ENCODE measurements at places on chromosomes 6 and 20.

GRCh38 chr6:13368731-13369115 lies 40.4 kb upstream of the TBC1D7 start:
- no peak for DNase-seq

GRCh38 chr20:34768096-34768495 lies 57.4 kb downstream of the NCOA6 start:
- no peak for DNase-seq

DNA sequence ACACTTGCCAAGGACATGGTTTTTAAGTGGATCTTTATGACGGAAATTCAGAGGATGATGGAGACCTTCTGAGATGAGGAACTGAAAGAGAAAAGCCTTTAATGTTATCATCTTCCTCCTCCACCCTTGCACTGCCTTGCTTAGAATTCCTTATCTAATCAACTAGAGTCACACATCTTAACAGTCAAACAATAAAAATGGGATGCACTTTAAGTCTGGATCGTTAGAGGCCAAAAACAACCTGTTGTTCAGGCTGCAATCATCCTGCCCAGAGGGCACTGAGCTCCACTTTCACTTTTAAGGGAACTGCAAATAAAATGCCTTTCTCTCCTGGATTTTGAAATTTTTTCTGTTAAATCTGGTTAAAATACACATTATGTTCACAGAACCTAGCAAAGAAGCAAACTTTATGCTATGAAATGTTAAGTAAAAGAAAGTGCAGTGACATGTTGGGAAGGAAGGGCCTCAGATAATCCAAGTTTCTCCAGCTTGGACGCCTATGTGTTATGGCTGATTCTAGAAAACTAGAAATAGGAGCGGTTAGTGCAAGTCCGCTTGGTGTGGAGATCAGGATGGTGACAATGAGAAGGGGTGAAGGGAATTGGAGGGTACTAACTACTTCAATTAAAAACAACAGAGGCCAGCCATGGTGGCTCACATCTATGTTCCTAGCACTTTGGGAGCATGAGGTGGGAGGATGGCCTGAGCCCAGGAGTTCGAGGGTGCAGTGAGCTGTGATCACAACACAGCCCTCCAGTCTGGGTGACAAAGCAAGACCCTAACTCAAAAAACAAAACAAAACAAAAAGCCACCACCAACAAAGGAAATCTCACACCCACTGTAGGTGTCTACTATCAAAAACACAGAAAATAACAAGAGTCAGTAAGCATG lies 66.4 kb upstream of the KIF13A start:
- no peak for DNase-seq

DNA sequence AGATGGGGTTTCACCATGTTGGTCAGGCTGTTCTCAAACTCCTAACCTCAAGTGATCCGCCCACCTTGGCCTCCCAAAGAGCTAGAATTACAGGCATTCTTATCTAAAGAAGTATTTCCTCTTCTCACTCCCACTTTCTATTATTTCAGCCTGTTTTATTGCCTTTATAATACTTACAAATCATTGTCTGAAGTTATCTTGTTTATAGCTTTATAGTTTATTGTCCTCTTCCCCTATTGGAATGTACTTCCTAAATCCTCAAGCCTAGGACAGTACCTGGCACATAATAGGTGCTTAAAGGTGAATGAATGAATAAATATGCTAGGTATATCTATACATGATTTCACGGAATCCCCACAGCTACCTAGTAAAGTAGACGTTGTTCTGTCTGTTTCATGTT lies 37.8 kb upstream of the RNF182 start:
- no peak for DNase-seq

DNA sequence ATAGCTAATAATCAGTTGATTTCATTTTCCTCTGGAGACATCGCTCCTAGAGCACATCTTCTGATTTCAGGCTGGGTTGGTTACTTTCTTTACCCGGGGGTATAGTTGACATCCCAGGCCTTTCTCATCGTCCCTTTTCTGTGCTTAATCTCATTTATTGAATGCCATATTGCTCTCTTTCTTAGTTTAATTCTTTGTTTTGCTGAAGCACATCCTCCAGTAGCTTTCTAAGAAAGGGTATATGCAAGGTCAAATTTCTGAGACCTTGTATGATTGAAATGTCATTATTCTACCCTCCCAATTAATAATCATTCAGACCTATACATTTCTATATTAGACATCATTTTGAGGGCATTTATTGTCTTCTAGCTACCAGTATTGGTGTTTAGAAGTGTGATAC lies 2.6 kb upstream of the C20orf141 start:
- no peak for DNase-seq
